Foreskin keratinocyte (primary cell): ENCODE measurements at places on chromosomes 4 and X. TPM values are rescaled to one million over a fixed set of nuclear protein-coding genes. Genes with fewer than 3 reads are reported as not detected.

DNA sequence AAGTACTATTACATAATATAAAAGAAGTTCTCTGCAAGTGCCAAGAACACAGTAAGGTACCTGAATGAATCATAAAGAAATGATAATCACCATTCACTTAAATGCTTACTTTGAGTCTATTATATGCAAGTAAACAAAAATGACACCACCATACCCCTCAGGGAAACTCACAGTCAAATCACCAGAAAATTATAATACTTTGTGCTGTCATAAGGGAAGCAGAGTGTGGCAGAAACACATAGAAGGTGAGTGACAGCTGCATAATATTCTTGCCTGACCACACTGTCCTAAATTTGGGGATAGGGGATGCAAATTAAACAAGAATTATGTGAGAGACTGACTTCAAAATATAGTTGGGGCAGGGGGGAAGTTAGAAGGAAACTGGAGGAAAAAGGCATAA, 12.9 kb downstream of the CCNI start:
- no peak for DNase-seq

- no peak for DNase-seq
Measured at GRCh38 chrX:46561824-46562657, 11.5 kb upstream of the CHST7 start.

DNA sequence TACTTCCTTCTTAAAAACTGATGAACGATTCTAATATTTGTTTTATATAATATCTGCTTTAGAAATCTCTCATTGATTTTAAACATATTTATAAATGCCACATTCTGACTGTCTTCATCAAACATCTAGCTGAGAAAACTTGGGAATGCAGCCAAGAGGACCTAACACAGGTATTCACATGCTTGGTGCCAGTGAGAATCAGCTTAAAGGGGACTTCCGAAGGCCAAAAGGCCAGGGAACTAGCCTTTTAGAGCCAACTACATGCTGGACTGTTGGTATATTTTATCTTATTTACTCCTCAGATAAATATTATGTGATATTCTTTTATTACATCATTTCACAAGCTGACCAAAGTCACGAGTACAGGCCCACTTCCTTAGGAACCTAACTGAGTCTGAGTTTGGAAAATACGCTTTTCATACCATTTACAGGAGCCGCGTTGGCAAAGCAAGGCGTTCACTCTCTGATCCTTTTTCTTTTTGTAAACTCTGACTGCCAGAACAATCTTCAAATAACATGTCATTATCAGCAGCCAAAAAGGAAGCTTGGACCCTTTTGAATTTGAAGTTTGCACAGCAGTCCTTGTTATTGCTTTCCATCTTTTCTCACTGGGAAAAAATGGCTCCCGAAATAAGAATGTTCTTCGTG, 41.1 kb upstream of the PDLIM3 start:
- no peak for DNase-seq

DNA sequence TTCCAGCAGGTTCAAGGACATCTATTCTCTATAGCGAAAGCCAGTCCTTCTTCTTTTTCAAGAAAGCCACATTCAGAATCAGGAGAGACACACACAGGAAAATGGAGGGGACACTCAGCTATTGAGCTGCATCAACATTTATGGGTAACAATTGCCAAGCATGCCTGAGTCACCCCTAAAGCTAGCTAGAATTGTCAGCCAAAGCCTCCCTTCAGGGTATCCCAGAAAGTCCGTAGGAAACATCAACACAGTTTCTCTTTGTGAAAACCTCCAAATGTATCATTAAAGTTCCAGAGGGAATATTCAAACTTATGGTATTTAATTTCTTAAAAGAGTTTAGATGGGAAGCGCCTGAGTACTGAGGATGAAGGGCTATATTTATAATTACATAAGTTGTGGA, 331.1 kb upstream of the SLC7A11 start:
- no peak for DNase-seq

- peak; percentile 86 for DNase-seq
Measured at GRCh38 chrX:21798677-21799219, 40.7 kb upstream of the MBTPS2 start.

- DNase-seq: no peak
Measured at GRCh38 chr4:80568891-80569290, 233.4 kb downstream of the CFAP299 start.

MGST2 gene
- 34.7 and 35.6 TPM in 2 replicates for total RNA-seq

DNA sequence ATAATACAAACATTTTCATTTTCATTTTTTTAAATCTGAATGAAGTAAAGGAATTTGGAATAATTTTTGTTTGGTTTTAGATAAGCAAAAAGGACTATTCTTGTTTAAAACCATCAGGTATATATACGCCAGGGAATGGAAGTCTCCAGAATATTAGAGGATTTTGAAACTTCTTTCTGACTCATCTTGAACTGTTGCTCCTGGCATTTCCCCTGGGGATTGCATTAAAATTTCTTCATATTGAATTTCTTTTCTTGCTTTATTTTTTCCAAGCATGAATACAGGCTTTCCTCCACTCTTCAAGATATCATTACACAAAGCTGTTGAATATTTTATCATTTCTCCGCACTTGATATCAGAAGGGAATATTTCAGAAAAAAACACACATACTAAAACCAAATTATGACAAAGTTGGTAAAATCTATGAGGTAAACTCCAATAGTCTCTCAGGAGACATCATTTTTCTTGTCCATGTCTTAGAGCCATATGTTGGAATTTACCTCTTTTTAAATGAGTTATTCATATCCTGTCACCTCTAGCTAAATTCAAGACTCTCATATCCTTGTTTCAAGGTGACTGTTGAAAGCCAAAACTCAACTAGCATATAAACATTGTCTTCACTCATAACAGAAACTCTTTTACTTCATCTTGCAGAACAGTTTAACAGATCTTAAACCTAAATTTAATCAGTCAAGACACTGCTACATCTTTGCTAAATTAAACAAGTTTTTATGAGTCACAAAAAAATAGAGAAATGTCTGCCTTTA, 20.7 kb upstream of the CSN1S1 start:
- peak; percentile 13 for DNase-seq

DNA sequence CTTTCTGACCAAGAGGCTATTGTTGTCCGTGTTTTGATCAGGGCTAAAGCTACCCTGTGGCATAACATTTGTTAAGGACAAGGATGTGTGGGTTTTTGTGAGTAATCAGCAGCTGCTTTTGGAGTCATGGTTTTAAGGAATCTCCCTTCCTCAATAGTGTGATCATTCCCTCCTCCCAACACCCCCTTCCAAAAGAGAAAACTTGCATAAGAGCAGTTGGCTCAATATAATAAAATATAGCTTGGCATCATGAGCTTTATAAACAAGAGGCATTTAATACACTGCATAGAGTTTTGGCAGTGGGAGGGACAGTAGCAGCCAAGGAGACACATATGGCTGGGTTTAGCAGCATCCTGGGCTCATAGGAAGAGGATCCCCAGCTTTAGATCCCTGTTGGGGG, 84.7 kb downstream of the NHS start:
- peak; percentile 40 for DNase-seq

DNA sequence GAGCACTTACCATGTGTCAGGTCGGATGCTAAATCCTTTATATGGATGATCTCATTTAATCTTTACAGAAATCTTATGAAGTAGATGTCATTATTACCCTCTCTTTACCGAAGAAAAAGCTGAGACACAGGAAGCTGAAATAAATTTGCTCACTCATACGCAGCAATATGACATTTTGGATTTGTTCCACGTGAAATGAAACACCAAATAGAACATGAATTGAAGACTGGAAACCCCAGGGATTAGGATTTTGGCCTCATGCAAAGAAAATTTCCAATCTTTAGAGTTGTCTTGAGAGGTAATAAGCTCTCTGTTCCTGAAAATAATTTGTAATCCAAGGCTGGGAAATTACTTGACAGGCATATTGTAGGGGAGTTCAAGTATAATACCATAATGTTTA, 354.4 kb upstream of the CLNK start:
- DNase-seq: no peak

SH3TC1 gene
- total RNA-seq: 18.7 and 30.1 TPM in 2 replicates
